PC-3 (cell line): ENCODE measurements at places on chromosomes 13 and 19. TPM values are rescaled to one million over a fixed set of nuclear protein-coding genes. Genes with fewer than 3 reads are reported as not detected.

DNA sequence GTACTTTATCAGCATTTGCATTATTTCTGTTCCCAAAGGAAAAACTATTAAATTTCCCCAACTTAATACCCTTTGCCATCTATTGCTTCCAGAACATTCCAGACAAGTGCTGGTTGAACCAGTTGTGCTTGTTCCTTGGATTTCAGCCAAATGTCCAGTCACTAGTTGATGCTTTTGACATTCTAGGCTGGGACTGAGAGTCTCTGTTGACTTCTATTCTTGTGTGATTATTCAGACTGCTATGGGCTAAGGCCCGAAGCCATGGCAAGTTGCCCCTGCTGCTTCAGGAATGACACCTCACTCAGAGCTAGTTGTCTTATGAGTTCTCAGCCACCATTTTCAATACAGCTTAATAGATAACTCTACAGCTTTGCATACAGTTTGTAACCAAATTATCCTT, 458.1 kb upstream of the ARGLU1 start:
- no peak overlapping the region for H3K4me3 ChIP-seq
- H3K36me3 ChIP-seq: no peaks in the 10 kb centered on the region
- DNase-seq: peak; percentile 49
- H3K27ac ChIP-seq: no peak overlapping the region

Gene ZNF567
- 3.5 and 6.5 TPM in 2 replicates for total RNA-seq

GRCh38 chr13:83765796-83766195, 116.5 kb downstream of the SLITRK1 start:
- H3K36me3 ChIP-seq: no peaks in the 10 kb centered on the region
- H3K27ac ChIP-seq: no peak overlapping the region
- H3K4me3 ChIP-seq: no peak overlapping the region
- no peaks in the 10 kb centered on the region for H3K27me3 ChIP-seq
- no peak for DNase-seq

- H3K27me3 ChIP-seq: 0 out of 2 replicates have a peak, but pooled peaks cover 6% of the 10 kb centered on the region
- no peaks in the 10 kb centered on the region for H3K4me1 ChIP-seq
- no peaks in the 10 kb centered on the region for H3K36me3 ChIP-seq
- no peak overlapping the region for H3K27ac ChIP-seq
- no peak for DNase-seq
Measured at GRCh38 chr19:57057036-57057686, 62.6 kb upstream of the USP29 start.

Gene ZNF229
- 2.4 and 6.2 TPM in 2 replicates for total RNA-seq

Gene IL4I1
- total RNA-seq: 0.29 and 2.2 TPM in 2 replicates

Gene NCR1
- not detected in 2 replicates for total RNA-seq
